MCF 10A (cell line): ENCODE measurements at places on chromosomes 7 and 10. TPM values are rescaled to one million over a fixed set of nuclear protein-coding genes. Genes with fewer than 3 reads are reported as not detected.

GRCh38 chr7:8480527-8480926 lies 47.1 kb downstream of the NXPH1 start:
- no peak for DNase-seq

DNA sequence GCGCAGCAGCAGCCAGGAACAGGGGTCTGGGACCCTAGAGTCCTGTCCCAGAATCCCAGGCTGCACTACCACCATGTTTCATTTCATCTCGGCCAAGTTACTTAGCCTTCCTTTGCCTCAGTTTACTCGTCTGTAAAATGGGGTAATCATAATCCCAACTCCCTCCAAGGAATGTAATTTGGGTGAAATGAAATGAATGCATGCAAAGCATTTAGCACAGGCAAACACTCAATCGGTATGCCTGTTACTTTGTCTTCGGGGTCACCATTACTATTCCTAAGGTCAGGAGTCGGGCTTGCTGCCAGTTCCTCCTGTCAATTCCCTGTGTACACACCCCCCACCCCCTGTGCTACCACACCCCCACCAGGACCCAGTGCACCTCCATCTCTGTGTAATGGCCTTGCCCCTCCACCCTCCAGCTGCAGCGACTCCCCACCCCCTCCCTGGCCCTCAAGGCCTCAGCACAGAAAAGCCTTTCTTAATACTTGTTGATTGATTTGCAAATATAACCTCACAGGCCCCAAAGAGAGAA lies 1.7 kb downstream of the TNS3 start:
- DNase-seq, result no peak

GRCh38 chr10:107031931-107032699 lies 132.4 kb downstream of the SORCS1 start:
- peak; percentile 13 for DNase-seq

Gene VIPR2
- total RNA-seq, result not detected in 2 replicates

DNA sequence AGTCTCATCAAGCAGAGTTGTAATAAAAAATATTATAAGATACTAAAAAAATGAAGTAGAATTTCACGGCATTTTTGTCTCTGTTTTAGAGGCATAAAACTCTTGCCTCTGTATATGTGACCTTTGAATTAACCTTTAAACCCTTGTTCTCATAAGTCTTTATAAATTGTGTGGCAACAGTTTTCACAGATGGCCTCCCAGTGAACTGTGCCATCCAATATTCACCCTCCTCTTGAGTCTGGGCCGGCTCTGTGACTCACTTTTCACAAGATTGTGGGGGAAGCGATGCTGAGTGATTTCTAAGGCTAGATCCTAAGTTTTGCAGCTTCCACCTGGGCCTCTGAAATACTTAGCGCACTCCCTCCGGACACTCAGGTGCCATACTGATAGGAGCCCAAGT lies 4.6 kb upstream of the USP6NL start:
- no peak for DNase-seq

- no peak for DNase-seq
Observed at GRCh38 chr7:15402436-15403136, 159.2 kb downstream of the AGMO start.

GRCh38 chr10:109784236-109784635 lies 139.1 kb downstream of the XPNPEP1 start:
- DNase-seq, result peak; percentile 26

DNA sequence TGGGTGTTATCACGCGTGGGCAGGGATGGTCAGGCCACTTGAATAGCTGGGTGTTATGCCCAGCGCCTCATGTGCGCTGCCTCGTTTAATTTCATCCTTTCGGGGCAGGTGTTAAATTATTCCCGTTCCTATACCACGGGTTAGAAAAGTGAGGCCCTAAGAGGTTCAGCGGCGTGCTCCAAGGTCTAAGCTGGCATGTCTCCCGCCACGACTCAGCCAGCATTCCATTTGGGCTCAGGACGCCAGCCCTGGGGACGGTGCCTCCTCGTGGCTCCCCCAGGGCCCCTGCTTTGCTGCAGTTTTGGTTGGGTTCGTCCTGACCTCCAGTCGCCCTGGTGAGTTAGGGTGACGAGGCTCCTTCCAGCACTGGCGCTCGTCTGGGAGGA lies 124.5 kb downstream of the TRRAP start:
- no peak for DNase-seq

GRCh38 chr10:58282615-58283014 lies 13.7 kb downstream of the CISD1 start:
- DNase-seq, result no peak

- no peak for DNase-seq
Observed at GRCh38 chr7:131583430-131583829, 27.0 kb upstream of the PODXL start.

DNA sequence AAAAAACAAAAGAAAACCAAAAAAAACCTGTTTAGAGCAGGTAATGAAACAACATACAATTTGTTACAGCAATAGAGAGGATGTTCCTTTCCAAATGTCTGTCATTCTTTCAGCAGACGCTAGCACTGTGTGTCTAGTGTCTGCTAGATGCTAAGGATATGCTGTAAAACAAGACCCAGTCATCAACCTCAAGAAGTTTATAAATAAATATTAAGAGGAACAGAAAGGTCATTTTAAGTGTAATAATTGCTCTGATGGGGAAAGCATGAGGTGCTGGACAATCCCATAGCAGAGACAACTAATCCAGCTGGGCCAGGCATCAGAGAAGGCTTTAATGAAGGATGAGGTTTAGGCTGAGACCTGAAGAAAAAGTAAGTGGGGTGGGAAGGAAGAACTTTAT lies 23.3 kb upstream of the ASCC1 start:
- DNase-seq, result no peak

Gene GHRHR
- total RNA-seq, result not detected in 2 replicates

GRCh38 chr7:48938539-48939295 lies 14.4 kb downstream of the CDC14C start:
- peak; percentile 36 for DNase-seq
